ENCODE measurements at places on chromosomes 5 and 9.

GRCh38 chr9:130476151-130476730 is 31.5 kb downstream of the ASS1 start:
- DNase-seq, result no peak

- no peak for DNase-seq
Observed at GRCh38 chr5:34802834-34803563, 36.0 kb upstream of the TTC23L start.

DNA sequence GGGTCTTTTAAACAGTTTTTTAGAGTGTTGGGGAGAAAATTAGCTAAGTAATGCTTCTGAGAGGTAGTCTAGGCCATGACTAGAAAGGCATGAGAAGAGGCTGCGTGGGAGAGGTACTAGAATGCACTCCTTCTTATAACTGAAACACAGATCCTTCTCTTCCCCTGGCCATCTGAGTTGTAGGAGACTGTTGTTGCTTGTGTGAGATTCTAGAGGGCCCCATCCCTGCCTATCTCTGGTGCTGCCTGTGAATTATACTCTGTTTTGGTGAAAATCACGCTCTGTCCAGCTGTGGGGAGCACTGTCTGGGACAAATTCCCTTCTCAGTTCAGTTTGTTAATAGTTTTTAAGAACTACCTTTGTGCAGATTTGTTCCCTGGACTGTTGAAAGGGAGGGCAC is 37.5 kb downstream of the MAP1B start:
- DNase-seq, result no peak

- DNase-seq, result no peak
Observed at GRCh38 chr5:568061-568781, 43.9 kb upstream of the CEP72 start.

DNA sequence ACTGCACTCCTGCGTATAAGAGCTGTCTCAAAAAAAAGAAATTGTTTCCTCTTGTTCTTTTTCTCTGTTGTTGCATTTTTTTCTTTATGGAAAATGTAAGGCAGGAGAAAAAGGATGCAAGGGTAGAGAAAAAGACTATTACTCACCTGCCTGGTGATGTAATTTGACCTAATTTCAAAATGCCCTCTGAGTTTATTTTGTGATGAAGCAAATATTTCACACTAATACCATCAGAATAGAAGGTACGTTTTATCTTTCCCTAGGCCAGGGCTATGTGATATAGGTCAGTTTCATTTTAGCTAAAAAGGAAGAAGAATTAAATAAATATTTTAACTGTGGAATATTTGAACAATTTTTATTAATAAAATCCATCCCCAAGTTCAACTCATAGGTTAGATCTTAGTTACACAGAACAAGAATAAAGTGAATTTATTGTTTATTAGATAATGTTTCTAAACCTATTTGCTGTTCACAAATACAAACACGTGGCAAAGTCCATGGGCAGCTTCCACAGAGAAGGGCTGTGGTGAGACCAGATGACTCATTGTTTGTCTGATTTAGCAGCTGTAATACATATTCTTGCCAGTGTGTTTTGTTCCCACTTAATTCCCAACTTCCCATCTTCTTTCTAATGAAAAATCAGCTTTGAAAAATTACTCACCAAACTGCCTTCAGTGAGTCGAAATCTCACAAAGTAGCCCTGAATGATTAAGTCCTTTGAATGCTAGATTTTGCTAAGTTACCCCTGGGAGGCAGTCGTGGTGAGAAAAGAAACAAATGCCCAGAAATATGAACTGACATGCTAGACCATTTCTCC is 52.8 kb upstream of the CCDC112 start:
- peak; percentile 67 for DNase-seq

Data from fibroblast of skin of left quadriceps (primary cell).